Inflammatory macrophage treated with lipopolysaccharide for 4 hours (primary cell): ENCODE measurements at places on chromosomes 4 and X.

GRCh38 chr4:28557755-28558154, 1697.1 kb downstream of the STIM2 start:
- peak; percentile 39 for DNase-seq

- DNase-seq: no peak
Observed at GRCh38 chr4:123107444-123108252, 185.3 kb upstream of the NUDT6 start.

GRCh38 chr4:79906303-79906702, 166.7 kb downstream of the ANTXR2 start:
- DNase-seq: no peak

DNA sequence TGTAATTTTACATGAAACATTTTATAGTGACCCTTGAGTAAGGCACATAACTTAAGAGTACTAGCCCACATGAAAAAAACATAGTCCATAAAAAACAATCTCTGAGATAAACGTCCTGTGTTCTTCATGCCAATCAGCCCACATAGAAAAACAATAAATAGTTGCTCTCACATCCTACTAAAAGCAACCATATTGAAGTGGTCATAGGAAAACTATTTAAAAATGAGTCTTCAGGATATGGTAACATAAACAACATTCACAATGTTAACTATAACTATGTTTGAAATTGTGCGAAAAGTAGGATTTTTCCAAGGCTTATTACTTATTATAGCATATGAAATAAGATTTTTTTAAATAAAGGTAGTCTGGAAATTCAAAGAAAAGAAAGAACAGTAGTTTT, 77.1 kb upstream of the EPHA5 start:
- no peak for DNase-seq

- no peak for DNase-seq
Observed at GRCh38 chr4:144572660-144573059, 73.3 kb upstream of the HHIP start.

DNA sequence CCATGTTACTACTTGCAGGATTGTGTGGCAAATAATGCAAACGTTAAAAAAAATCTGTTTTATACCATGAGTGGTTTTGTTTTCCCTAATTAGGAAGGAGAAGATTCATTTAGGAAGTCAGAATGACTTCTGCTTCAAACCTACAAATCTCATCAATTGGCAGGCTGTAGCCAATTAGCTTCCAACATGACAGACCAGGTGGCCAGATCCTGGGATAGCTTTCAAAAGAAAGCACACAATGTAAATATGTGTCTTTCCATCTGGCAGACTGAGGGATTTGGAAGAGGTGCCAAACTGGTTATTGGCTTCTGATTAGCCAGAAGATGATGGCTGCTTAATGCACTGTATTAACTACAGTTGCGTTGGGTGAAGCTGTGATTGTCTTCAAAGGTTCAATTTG, 432.8 kb downstream of the ANKRD50 start:
- DNase-seq: no peak

DNA sequence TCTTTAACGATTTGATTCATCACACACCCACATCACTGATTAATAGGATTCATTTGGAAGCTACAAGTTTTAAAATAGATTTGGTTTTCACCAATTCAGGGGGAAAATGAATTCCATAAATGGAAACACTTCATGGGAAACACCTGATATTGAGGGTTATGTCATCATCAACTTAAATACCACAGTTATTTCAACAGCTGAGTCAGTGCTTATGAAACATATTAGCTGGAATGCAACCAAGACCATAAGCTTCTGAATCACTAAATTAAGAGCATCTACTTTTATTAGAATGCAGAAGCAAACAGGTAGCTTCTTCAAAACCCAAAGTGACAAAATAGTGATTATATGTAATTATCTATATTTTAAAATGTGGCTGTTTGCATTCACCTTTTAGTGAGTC, 207.8 kb upstream of the DCAF8L1 start:
- no peak for DNase-seq

DNA sequence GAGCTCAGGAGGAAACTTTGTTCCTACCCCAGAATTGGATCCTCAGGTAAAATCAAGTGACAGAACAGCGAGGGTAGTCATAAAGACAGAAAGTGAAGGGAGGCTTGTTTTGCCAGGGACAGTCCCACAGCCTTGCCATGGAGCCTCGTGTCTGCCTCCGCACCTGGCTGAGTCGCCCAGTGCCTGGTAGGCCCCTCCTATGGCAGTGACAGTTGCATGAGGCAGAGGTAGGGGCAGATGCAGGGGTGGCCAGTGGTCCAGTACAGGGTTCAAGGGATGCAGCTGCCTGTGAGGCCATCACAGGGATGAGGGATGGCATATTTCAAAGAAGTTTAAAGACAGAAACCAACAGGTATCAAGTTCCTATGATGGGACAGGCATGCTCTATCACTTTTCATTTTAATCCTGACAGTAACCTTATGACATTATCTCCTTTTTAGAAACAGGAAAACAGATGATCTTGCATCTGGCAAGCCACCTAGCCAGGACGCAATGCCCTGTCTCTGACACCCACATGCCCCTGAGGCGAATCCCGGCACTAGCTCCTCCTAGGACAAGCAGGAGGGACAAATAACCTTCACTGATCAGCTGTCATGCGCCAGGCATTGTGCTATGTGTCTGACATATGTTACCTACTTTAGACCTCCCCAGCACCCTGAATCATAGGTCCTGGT, 127.4 kb upstream of the ENPP6 start:
- DNase-seq: peak; percentile 32

- no peak for DNase-seq
Observed at GRCh38 chr4:181897935-181898334, 345.3 kb upstream of the TENM3 start.

DNA sequence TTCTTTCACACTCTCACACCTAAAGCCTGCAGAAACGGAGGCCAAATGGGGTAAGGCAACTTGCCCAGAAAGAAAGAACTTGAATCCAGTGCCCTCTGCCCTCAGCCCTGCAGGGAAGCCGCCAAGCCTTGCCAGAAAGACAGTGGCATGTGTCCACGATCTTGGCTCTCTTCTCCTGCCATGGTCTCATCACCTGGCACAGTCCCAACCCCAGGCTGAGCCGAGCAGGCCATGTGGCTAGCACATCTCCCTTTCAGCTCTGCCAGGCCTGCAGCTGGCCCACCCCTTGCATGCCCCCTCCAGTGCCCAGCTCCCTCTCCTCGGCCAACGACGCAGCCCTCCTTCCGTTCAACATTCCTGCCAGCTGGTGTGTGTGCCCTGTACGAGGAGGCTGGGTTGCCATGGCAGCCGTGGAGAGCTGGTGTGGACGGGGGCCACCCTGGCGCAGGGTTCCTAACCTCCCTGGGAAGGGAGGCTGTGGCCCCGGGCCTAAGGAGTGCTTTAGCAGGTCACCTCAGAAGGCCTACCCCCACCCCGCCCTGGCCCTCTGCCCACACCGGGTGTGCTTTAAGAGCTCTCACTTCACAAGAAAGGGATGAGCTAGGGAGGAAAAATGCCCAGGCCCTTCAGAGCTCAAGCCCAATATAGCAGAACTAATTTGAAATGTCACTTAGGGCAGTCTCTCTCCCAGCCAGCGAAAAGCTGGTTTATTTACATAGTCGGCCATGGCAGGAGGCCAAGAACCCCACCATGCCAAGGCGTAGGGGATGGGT, 73.0 kb upstream of the PJA1 start:
- DNase-seq: no peak

DNA sequence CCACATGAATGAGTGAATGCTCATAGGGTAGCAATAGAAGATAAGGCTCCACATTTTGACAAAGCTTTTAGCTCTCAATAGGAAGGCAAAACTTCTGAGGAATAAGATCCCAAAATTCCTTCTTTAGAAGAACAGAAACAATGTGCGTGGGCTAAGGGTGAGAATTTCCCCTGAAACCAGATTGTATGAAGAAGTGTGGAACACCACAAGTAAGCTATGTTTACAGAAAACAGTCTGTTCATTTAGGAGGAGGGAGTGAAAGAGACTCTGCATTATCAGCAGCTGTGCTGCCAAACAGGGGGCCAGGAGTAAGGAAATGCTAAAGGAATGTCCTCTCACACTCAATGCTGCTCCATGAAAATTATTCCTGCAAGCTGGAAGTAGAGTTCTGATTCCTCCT, 851.6 kb downstream of the CENPC start:
- no peak for DNase-seq
